ENCODE measurements at places on chromosomes 5 and 9.

DNA sequence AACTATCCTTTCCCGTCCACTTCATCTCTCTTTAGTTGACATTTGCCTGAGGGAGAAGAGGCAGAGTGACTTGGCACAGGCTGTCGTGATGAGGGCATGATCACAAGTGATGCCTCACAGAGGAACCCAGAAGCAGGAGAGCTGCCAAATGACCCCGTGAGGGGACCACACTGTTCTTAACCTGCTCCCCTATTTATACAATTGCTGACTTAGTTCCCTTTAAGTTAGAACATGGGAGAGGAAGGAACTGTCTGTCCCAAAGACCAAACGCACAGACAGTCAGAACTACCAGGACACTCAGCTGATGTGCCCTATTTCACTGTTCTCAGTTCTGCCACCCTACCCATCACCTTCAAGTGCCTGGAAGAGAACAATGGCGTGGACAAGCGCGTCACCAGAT is 73.7 kb downstream of the SLC1A3 start:
- peak; percentile 28 for DNase-seq

- no peak for DNase-seq
These were observed 211.2 kb downstream of the GADD45G start for GRCh38 chr9:89815903-89816573.

DNA sequence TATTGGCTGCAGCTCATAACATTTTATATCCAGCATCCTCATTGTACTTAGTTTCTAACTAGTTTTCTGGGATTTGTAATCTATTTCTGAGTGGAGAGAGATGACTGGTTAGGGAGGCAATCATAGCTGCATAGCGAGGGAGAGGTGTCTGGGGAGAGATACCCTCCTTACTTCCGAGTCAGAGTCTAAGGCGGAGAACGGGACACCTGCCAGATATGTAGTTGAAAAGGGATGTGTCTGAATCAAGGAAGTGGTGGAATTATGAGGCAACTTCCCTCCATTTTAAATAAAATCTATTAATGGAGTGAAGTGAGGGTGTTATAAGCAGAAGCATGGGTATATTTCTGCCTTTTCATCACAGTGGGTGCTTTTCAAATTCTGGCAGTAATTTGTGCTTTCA is 126.5 kb downstream of the MAST4 start:
- DNase-seq, result no peak

- DNase-seq, result no peak
These were observed 112.7 kb upstream of the NREP start for GRCh38 chr5:111869681-111870080.

GRCh38 chr5:179324760-179325295 is 20.4 kb downstream of the ADAMTS2 start:
- DNase-seq, result no peak

DNA sequence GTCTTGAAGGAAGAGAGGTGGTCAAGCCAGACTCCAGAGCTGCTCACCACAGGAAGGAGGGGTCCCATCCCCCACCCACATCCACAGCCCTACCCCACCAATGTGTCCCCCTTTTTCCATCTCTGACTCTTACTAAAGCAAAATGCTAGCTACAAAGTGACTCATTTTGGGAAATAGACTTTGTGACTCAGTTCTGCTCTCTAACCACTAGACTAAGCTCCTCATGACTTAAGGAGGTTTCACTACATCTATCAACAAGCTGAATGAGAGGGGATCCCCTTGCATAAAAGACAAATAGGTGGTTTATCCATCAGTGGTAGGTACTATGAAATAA is 35.1 kb upstream of the ADRB2 start:
- no peak for DNase-seq

GRCh38 chr9:104868687-104869404 is 59.1 kb downstream of the ABCA1 start:
- DNase-seq, result peak; percentile 21

DNA sequence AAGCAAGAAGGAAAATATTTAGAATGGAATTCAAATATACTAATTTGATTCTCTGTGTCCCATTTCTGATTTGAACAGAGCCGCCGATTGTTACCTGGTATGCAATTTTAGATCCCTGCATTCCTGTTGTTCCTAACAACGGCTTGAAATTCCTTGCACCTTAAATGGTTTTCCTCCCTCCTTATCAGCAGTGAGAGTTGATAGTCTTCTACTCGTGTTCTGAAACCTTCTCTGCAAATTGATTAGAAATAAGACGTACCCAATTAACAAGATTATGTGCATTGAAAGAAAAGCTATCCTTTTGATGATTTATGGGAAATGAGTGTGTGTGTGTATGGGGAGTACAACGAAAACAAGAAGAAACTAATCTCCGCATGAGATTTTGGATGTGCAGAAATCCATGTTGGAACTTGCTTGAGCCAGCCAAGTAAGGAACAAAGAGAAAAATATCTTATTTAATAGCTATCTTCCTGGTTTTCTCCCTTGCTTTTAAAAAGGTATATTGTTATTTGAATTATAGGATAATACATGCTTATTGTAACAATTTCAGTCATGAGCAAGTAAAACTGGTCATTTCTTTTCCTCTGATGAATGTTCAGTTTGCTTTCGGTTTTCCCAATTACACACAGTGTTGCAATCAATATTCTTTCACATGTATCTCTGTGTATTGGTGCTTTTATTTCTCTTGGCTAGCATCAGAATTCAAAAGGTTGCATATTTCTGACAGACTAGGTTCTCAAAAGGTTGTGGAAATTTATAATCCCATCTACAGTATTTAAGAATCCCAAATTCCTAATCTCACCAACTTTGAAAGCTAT is 211.1 kb upstream of the ACTBL2 start:
- DNase-seq, result no peak

- no peak for DNase-seq
These were observed 728.2 kb downstream of the BRINP1 start for GRCh38 chr9:118640836-118641560.

DNA sequence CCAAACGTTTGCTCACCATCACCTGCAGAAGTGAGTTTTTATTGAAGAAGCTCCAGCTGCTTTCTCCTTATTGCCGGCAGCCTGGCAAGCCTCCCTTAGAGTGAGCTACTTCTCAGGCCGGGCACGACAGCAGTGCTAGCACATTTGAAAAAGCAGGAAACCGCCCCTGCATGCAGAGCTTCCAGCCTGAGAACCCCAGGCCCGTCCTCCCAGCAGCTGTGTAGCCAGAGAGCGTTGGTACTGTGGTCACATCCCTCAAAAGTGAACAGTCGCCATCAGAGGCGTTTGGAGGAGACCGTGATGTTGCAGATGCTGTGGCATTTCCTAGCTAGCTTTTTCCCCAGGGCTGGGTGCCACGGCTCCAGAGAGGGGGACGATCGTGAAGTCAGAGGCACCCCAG is 23.5 kb downstream of the SLC25A25 start:
- peak; percentile 59 for DNase-seq

GRCh38 chr5:120452471-120452870 is 11.6 kb upstream of the PRR16 start:
- DNase-seq, result no peak

GRCh38 chr5:178637356-178638074 is 10.7 kb upstream of the CLK4 start:
- DNase-seq, result no peak

GRCh38 chr5:107123014-107123413 is 547.7 kb downstream of the EFNA5 start:
- no peak for DNase-seq

- DNase-seq, result no peak
These were observed 118.1 kb downstream of the NUDT12 start for GRCh38 chr5:103444333-103445038.

DNA sequence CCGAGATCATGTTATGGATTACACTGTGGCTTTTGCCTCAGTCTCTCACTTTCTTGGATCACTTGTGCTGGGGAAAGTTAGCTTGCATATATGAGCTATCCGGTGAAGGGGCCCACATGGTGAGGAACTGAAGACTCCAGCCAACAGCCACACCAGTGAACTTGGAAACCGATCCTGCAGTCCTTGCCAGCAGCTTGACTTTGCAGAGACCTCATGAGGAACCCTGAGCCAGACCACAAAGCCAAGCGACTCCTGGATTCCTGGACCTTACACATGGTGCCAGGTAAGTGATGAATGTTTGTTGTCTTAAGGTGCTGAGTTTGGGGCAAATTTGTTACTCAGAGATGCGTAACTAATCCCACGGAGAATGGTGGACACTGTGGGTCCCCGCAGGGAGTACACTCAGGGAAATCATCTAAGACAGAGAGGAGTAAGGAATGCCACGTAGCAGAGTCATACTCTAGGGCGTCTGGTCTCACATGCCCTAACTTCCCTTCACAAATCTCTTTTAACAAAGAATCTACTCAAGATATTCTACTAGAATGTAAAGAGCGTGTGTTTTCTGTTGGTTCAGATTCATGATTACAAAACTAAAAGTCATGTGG is 76.5 kb upstream of the PJA2 start:
- no peak for DNase-seq

GRCh38 chr9:87824216-87824875 is 58.3 kb upstream of the SPATA31E1 start:
- DNase-seq, result no peak

DNA sequence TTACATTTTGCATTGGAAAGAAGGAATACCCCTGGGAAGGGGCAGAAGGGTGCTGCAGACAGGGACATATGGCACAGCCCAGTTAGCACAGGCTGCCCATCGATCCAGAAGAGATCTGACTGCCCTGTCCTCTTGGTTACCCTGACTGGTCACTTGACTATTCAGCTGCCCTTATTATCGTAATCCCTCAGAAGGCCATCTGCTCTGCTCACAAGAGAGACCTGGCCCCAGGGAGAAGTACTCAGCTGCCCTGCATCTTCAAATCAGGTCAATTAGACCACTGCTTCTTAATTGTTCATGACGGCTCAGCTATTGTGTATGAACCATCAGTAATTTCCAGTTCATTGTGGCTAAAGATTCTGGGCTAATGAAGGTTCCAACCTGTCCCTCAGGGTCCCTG is 345.0 kb downstream of the TLE1 start:
- DNase-seq, result no peak

- peak; percentile 4 for DNase-seq
These were observed 220.0 kb downstream of the PDE4D start for GRCh38 chr5:59673438-59674058.

DNA sequence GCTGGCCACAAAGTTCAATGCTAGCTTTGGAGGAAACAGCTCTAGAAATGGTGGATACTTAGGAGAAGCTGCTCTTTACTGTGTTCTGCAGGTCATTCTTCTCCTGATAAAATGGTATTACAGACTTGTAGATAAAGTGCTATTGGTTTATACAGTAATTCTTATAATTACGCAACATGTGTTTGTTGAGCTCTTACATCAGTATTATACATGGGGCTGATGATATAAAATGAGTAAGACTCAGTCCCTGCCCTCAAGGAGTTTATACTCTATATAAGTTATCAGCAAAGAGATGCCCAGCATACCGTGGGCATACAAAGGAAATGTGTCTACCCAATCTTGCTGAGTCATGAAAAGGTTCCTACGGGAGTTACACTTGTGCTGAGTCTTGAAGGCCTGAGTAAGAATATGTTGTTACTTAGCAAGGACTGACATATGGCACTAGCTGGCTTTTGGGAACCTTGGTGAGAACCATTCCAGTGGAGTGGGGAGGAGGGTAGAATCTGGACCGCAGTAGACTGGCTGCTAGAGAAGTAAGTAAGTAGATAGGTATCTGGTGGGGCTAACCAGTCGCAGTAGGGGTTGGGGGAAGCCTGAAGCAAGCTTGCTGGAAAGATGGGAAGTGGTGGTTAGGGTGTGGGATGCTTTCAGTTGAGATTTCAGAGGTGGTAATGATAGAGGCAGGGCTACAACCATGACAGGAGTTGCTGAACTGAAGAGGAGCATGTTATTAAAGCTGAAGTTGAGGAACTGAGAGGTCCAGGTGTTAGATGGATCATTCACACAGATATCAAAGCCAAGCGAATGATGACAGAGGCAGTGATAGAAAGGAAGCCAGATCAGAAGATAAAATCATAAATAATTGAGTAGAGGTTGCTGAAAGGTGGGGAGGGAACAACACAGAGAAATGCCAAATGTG is 11.1 kb upstream of the TTC23L start:
- no peak for DNase-seq

- no peak for DNase-seq
These were observed 13.9 kb upstream of the KIF12 start for GRCh38 chr9:114112778-114113584.

GRCh38 chr5:181084621-181085195 is 44.6 kb downstream of the BTNL9 start:
- no peak for DNase-seq

Measured in C1 segment of cervical spinal cord (tissue), 14 donors.